ENCODE measurements at places on chromosomes 2 and 18.

DNA sequence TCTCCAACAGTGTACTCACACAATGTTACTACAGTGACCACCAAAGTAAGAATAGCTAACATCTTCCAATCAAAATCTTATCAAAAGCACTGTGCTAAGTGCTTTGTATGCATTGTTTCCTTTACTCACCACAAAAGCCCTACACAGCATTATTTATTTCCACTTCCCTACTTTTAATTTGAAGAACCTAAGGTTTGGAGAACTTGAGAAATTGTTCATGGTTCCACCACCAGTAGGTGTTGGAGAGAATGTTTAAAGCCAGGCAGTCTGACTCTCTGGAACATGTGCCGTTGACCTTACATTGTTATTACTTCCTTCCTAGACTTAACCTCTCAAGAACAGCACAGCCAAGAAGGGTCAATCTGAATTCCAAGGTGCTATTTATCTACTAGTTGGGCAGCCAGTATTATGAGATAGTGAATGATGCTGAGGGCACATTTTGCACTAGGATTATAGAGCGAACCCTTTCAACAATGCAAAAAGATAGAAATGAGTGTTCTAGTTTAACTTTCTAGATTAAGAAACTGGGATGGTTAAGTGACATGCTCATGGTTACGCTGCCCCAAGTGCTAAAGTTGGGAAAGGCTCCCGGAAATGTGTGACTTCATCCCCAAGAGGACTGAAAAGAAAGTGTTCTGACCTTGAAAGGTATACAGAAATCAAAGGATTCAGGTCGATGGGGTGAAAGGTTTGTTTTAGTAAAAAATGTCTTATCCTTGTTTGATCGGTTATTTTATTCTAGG is 55.2 kb upstream of the FAM136A start:
- DNase-seq = no peak

DNA sequence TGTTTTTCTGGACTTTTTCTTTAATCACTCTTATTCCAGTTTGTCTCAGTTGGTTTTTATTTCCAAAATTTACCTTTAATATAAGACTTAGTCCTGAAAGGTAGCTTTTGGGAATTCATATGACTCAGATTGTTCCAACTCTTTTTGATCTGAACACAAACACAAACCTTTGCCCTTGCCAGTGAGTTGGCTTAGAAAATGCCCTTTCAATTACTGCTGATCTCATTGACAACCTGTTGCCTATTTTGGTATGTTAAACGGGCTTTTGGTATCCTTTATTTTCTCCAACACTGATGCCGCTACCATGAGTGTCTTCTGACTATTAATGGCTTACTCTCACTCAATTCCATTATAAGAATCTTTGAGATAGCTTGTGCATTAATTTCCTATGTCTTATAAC is 143.4 kb downstream of the GULP1 start:
- DNase-seq = no peak

GRCh38 chr18:11995445-11996189 is 14.3 kb downstream of the IMPA2 start:
- peak; percentile 36 for DNase-seq

DNA sequence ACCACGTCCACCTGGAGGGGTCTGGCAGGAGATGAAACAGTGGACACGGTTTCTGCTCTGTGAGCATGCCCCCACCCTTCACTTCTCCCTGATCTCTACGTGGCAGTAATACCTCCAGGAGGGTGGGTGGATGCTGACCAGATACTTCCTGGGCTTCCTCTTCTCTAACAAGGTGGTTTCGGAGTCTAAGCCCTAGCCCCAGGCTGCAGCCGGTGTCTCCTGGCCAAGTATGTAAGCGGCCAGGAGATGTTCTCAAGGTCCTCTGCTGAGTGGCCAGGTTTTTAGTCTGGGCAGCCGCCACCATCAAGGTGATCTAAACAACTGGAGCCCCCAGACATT is 101.8 kb upstream of the ASB18 start:
- DNase-seq = no peak

GRCh38 chr18:26549263-26550094 is 1.1 kb upstream of the KCTD1 start:
- DNase-seq = no peak

DNA sequence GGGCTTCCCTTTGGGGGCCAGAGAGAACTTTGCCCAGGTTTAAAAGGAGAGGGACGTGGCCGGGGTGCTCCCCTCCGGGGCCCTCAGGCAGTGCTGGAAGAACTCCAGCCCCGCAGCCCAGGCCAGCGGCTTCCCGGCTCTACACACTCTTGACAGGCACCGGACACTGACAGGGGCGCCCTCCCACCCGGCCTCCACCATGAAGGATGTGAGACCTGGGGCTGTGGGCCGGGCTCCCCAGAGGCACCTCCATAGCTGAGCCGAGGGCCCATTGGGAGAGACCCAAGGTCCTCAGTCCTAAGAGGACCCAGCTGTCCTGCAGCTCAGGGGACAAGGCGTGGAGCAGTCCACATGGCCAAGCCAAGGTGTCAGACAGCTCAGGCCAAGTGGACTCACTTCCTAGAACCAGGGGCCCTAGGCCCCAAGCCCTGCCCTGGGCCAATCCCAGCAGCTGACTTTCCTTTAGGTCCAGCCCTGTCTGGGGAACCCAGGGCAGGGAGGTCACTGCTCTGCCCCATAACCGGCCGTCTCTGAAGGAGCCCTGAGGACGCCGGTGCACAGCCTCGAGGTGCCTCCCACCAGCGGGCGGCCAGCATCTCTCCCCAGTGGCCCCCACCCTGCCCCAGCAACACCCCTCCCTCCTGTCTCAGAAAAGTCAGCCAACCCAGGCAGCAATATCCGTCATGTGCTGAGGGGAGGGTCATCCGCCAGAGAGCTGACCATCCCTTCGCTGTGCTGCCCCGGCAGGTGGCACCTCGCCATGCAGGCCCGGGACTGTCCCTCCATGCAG is 51.8 kb downstream of the BIN1 start:
- no peak for DNase-seq

GRCh38 chr2:236577481-236578410 is 8.1 kb downstream of the ACKR3 start:
- DNase-seq = no peak

GRCh38 chr2:6896930-6897759 is 19.6 kb downstream of the RSAD2 start:
- DNase-seq = no peak

GRCh38 chr2:156673981-156674380 is 237.8 kb downstream of the GPD2 start:
- no peak for DNase-seq

DNA sequence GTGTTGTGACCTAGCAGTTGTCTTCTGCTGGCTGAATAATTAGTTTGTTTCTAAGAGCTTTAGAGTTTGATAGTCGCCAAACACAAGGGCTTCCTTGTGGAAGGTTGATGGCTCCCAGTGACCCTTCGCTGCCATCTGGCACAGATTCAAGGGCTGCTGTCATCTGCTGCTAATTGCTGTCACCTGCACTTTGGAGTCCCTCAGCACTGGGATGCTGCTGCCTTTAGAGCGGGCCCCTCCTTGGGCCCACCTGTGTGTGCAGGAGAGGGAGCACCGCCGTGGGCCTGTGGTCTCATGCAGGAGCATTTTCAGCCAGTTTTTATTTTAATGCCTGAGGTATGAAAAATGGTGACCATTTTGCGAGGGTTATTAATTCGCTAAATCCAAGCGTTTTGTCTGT is 154.0 kb upstream of the NFATC1 start:
- DNase-seq = no peak

GRCh38 chr2:29502460-29502911 is 387.3 kb downstream of the CLIP4 start:
- DNase-seq = no peak

DNA sequence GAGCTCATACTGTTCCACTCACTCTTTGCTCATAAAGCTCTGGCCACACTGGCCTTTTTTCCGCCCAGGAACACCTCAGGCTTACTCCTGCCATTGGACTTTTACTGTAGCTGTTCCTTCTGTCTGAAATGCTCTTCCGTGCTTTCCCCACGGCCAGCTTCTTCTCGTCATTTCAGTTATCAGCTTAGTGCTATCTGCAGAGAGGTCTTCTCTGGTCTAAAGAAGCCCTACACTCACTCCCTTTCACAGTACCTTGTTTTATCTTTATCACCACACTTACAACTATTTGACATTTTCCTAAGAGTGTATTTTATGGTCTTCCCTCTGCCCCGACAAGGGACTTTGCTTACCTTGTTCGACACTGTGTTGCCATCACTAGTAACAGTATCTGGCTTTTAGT is 388.1 kb upstream of the SPRED2 start:
- no peak for DNase-seq

GRCh38 chr2:15834381-15835031 is 105.8 kb upstream of the MYCN start:
- DNase-seq = no peak

DNA sequence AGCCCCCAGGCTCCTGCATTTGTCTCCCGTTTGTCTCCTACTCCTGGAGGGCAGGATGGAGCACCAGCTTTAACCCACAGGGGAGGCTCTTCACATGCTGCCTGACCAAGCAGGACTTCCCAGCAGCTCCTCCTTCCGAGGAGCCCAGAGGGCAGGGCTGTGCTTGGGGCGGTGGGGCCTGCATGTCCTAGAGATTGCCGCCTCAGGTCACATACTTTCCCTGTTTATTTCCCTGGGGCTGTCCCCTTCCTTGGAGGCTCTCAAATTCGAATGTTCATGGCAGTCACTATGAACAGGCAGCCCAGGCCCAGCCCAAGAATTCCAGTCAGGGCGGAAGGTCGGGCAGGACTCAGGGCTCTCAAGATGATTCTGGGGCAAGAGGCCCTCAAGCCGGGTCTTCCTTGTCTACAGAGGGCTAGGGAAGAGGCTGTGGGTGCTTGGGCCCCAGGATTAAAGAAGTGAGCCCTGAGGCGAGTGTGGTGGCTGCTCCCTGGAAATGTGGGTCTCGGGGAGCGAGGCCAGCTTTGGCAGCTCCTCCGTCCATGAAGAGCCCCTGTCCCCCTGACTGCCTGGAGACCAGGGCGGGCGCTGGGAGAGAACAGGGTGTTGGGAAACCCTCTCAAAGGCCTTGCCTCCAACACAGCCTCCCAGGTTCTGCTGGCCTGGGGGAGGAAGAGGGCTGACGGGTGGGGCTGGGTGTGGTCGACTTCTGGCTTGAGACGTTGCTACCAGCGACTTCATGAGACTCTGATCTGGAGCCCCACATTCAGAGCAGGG is 48.9 kb upstream of the HPCAL1 start:
- DNase-seq = no peak

DNA sequence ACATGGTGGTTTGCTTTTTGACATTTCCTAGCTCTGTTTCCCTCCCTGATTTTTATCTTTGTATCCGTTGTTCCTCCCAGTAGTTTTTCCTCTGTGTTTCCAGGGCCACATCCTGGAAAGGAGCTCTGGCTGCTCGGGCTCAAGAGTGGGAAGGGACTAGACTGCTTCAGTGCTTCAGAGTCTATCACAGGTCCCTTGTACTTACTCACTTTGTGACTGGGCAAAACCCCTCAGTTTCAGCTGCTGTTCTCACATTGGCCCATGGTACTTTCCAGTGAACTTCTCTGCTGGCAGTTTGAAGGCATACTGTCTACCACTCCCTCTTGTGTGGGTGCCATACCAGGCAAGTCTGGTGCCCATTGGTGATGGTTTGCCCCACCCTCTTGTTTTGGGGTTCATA is 7.5 kb upstream of the STAMBP start:
- DNase-seq = no peak

- DNase-seq = no peak
Observed at GRCh38 chr2:215417400-215417951, 18.4 kb downstream of the FN1 start.

- no peak for DNase-seq
Observed at GRCh38 chr2:194674043-194674442, 983.0 kb upstream of the SLC39A10 start.

DNA sequence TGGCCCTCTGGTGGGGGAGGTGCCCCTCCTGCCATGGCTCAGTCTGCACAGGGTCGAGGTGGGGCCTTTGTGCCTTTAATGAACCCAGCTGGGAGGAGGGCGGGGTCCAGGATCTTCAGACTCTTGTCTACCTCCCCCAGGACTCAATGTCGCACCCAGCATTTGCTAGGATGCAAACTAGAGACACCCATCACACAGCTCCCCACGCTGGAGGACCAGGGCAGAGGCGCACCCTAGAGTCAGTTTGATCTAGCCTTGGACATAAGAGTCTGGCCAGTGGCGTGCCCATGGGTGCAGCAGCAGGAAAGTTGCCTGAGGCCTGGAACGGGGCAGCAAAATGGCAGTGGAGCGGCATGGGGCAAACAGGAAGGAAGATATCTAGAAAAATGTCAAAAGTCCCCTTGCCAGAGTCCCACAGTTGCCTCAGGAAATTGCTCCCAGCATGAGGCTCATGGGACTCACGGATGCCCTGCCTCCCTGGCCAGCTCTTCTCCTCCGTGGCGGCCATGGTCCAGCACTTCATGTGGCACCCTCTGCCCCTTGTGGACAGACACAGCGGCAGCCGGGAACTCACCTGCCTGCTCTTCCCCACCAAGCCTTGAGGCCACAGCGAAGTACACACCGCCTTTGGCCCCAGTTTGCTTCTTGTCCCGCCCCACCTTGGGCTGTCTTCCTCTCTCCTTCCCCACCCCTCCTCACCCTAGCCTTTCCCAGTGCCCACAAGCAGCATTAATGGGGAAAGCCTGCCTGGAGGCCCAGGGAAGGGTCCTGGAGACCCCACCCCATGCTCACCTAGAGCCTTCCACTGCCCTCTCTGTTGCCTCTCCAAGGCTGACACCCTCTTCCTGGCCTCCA is 17.7 kb downstream of the SH2D6 start:
- DNase-seq = no peak

GRCh38 chr2:127096718-127097470 is 10.1 kb downstream of the BIN1 start:
- no peak for DNase-seq

DNA sequence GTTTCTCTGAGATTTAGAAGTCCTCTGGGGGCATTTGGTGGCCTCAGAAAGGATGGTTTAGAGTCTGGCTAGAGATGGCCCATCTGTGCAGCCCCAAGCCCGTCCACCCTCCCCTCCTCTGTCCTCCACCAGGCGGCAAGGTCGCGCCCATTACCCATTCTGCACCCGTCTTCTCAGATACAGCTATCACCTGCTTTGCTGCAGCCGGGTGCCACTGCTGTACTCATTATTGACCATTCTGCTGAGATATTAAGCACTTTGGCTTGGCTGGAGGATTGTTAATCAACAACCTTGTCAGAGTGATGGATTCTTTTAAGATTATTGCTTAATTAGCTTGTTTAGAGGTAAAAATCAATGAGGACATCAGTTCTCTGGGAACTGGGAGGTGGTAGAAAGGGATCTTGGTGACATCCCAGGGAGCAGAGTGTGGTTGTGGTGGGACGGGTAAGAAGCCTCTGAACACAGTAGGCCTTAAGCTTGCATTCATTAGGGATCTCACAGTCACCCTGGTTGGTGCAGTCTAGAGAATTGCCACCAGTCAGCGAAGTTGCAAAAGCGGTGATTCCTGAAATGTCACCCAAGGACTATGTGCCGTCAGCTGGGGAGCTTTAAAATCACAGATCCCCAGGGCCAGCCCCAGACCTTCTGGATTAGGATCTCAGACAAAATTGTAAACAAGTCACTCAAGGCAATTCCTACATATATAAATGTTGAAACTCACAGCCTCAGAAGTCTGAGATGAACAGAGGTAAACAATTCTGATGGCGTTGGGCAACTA is 90.9 kb downstream of the CAPN13 start:
- no peak for DNase-seq

- DNase-seq = no peak
Observed at GRCh38 chr2:119360423-119360966, 6.1 kb downstream of the C2orf76 start.

GRCh38 chr18:3793111-3793510 is 343.1 kb downstream of the TGIF1 start:
- DNase-seq = no peak

Measured in SIG-M5 (cell line).